ENCODE measurements at places on chromosomes 5 and 9.

- DNase-seq, result no peak
These were observed 74.2 kb downstream of the ADGRV1 start for GRCh38 chr5:90632791-90633190.

DNA sequence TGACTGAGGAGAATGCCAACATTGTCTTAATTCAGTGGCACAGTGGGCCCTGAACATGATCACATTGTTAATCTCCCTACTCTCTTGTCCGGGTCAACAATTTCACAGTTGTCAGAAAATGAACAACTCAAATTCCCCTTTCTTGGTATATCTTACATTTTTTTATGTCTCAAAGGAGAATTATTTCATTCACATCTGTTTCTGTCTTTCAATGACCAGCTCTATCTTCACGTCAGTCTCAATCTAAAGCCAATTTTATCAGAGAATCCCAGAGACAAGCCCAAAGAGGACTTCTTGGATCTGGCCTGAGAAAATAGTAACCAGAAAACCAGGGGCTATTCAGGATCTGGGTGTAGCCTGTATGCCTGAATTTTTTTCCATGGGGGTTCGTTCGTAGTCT is 477.5 kb downstream of the PDE4D start:
- DNase-seq, result no peak

DNA sequence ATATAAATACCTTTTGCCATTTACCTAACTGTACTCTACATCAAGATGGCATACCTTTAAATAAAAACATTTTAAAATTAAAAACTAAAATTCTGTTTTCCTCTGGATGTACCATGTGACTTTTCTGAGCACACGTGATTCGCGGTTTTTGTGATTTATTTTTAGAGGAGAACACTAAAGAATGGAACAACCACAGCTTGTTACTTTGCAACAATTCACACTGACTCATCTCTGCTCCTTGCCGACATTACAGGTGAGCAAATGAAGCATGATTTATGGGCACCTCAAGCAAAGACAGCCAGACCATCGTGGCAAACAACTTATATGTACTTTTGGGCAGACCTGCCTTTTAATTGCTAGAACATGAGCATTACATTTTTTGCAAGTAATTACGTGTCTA is 61.3 kb downstream of the GDA start:
- no peak for DNase-seq

- no peak for DNase-seq
These were observed 300.9 kb downstream of the MCTP1 start for GRCh38 chr5:94983861-94984535.

DNA sequence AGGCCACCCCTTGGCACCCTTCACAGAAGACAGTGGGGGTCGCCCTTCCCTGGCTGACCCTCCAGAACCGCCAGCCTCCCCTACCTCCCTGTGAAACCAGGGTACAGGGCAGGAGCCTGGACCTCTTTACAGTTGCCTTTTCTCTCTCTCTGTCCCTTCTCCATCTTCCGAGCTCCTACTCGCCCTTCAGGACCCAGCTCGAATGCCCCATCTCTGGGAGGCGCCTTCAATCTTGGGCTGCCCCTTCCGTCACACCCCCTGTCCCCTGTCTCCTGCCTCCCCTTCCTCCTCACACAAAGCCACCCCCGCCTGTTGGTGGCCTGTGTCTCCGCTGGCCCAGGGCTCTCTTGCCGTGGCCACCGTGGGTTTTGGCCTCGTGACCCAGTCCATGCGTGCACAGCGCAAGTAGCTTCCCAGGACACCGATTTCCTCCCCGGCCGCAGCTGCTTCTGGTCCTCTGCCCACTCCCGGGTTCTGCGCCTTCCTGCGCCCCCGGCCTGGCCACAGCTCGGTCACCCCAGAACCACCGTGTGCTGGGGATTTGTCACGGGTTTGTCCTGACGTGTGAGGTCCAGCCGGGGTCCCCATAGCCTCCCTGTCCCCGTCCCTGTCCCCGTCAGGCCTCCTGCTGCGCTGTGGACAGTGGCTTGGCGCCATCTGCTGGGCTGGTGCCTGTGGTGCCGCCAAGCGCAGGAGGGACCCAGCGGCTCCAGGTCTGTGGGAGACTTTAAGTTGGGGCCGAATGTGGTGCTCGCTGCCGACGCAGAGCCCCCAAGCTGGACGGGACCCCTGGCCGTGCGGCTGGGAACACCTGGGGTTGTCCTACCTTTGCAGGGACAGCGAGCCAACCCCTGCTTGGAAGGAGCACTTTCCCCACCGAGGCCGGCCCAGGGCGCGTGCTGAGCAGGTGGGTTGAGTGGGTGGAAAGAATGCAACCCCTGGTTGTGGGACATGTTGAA is 4.0 kb upstream of the TMEM250 start:
- peak; percentile 48 for DNase-seq

- no peak for DNase-seq
These were observed 66.7 kb downstream of the OLFM1 start for GRCh38 chr9:135154050-135154615.

DNA sequence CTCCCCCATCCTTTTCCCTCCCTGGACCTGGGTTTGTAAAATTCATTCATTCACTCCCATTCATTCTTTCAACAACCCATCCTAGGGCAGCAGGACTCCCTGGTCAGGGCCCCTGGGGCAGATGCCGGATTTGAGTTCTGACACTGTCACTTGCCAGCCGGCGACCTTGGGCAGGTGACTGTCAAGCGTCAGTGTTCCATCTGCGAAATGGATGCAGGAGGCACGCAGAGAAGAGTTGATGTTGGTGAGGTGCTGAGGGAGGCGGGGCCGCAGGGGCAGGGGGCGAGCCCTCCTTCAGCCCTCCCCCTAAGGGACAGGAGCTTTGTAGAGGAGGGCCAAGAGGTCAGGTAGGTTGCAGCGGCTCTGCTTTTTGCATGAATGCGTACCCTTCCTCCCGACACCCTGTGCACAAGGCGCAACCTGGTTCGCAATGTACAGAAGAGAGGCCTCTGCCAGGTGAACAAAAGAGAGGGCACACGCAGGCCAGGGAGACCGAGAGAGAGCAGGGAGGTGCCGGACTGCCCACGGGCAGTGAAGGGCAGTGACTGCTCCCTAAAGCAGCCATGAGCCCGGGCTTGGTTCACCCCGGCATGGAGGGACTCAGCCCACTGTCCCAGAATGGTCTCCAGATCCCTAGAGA is 128.1 kb downstream of the BARX1 start:
- no peak for DNase-seq

DNA sequence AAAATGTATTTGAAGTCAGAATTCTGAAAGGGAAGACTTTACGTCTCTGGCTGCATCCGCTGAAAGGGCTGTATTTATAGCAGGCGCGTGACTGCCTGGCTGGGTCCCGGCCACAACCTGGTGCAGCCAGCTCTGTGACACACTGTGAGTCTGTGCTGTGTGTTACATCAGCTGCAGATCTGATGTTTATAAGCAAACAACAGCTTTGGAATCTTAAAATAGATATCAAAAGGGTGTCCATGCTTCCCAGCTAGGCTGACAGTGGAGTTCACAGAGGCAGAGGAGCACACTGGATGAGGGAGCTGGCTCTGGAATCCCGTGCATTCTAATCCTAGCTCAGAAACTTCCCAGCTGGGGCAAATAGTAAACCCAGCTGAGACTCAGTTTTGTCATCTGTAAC is 433.4 kb upstream of the BRINP1 start:
- no peak for DNase-seq

DNA sequence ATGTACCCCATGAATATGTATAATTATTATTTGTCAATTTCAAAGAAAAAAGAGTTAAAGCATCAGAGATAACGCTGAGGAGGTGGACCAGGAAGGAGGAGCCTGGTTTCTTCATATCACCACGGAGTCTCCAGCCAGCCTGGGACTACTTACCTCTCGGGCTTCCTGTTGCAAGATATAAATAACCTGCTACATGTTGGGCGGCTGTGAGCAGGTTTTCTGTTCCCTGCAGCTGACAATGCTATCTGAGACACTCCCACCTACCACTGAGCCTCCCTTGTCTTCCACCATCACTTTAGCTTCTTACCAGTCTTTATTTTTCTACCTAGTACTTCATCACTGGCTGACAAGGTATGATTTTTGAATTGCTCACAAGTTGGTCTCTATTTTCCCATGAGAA is 102.7 kb upstream of the CPEB4 start:
- no peak for DNase-seq

GRCh38 chr5:135213027-135213386 is 179.0 kb upstream of the PITX1 start:
- no peak for DNase-seq

DNA sequence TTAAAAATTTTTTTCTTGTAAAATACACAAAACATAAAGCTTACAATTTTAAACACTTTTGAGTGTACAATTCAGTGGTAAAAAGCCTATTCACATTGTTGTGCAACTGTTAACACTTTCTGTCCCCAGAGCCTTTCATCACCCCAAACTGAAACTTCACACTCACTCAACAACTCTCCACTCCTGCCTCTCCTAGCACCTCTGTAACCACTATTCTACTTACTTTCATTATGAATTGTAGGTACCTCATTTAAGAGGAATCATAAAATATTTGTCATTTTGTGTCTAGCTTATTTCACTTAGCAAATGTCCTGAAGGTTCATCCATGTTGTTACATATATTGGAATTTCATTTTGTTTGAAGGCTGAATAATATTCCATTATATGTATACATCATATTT is 4.3 kb upstream of the ZNF510 start:
- DNase-seq, result no peak

DNA sequence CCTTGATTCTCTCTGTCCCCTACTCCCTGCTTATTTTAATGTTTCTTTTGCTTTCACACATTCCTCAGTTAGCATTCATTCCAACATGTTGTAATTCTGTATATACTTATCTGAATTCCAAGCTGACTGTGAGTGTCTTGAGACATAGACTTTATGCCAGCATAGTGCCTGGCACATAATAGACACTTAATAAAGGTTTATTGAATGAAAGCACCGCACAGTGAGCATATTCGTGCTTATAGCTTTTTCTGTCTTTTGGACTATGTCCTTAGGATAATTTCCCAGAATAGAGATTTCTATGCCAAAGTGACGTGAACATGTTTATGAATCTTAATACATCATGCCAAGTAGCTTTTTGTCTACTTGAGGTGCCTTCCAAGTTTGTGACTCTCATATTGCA is 174.6 kb downstream of the CD180 start:
- DNase-seq, result no peak

- no peak for DNase-seq
These were observed 449.6 kb upstream of the CHD1 start for GRCh38 chr5:99378443-99378842.

GRCh38 chr5:55039843-55040242 is 15.8 kb downstream of the GZMK start:
- DNase-seq, result no peak

DNA sequence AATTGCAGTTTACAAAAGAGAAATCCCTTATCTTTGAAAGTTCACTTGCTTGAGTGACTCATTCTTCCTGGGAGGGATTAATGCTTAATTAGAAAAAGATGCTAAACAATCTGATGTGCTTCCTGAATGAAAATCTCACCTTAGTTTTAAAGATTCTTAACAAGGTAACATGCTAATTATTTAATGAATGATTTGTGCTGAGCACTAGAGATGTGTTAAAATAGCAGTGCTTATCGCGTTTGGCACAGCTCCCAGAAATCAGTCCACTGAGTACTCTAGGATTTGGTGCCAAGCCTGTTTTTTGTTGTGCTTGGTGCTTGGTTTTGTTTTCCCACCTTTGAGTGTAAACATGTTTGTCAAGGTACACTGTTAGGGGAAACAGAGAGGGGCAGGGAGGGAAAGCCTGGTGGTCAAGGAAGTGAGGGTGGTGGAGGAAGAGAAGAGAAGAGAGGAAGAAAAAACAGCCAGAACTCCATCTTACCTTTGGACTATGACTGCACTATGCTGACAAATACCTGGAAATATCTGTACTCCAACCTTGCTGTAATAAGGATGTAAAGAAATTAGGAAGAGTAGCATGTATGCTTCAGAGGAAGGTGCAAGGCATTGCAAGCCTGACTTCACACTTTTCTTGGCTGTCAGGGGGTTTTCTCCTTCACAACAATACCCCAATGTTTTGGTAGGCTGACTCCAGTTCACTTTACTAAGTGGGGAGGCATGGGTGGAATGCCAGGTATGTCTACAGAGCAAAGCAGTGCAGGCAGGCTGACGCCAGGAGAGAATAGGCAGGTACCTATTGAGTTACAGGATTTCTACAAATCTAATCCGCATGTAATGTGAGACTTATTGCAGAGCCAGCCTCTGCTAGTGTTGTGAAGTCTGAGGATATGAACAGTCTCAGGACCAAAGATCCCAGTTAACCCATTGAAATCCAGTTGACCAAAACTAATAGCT is 157.2 kb upstream of the ISL1 start:
- no peak for DNase-seq

- peak; percentile 3 for DNase-seq
These were observed 102.4 kb downstream of the CDK5RAP2 start for GRCh38 chr9:120477534-120478001.

- no peak for DNase-seq
These were observed 98.9 kb downstream of the CEMIP2 start for GRCh38 chr9:71669284-71669995.

GRCh38 chr9:35836595-35836994 is 7.6 kb downstream of the TMEM8B start:
- no peak for DNase-seq

- DNase-seq, result no peak
These were observed 590.4 kb upstream of the PTGER4 start for GRCh38 chr5:40089269-40089668.

DNA sequence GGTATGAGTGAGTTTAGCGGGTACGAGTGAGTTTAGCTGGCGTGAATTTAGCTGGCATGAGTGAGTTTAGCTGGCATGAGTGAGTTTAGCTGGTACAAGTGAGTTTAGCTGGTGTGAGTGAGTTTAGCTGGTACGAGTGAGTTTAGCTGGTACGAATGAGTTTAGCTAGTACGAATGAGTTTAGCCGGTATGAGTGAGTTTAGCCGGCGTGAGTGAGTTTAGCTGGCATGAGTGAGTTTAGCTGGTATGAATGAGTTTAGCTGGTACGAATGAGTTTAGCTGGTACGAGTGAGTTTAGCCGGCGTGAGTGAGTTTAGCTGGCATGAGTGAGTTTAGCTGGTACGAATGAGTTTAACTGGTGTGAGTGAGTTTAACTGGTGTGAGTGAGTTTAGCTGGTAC is 41.0 kb downstream of the PNPLA7 start:
- DNase-seq, result no peak

GRCh38 chr5:82784521-82784920 is 292.7 kb downstream of the TMEM167A start:
- no peak for DNase-seq

DNA sequence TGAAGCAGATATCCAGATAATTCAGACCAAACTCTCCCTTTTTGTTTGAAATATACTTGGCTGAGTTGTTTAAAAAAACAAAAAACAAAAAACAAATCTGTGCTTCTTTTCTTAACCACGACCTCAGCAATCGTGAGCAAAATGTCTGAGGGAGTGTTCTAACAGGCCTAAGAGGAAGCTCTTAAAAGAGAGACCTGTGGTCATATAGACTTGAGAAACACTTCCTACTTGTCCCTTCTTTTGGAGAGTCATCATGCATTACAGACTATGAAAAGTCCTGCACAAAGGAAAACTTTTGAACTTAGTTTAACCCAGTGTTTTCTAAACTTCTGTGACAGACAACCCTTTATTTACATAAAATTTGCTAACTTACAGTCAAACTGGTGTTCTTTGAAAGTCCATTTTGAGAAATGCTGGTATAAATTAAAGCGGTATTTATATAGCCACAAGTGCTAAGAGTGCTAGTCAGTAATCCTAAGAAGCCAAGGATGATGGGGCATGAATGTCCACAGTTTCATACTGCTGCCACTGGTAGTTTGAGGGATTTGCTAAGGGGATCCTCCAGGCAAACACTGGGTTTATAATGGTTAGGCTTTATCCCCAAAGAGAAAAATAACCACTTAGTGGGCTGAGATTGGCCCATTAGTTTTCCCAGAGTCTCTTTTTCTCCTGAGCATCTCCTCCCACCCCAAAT is 199.8 kb downstream of the LRRC70 start:
- no peak for DNase-seq
